H4 (cell line): ENCODE measurements at places on chromosomes 1 and 21. TPM values are rescaled to one million over a fixed set of nuclear protein-coding genes. Genes with fewer than 3 reads are reported as not detected.

DNA sequence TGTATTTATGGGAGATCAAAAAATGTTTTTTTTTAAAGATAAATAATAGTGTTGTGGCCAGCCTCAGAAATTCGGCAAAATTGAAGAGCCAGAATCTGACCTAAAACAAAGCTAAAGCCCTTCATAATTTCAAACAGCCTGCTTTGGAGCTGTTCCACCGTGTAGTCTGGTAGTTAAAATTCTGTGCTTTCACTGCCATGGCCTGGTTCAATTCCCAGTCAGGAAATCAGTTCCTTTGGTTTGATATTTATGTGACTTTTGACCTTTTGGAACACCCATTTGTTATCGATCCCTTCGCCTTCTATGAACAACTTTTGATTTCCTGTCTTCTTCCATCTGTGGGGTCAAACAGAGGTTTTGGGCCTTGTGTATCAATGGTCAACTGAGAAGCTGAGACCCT lies 179.8 kb downstream of the HFM1 start:
- no peak for DNase-seq

GRCh38 chr1:107449326-107449725 lies 308.5 kb downstream of the NTNG1 start:
- DNase-seq, result no peak

DNA sequence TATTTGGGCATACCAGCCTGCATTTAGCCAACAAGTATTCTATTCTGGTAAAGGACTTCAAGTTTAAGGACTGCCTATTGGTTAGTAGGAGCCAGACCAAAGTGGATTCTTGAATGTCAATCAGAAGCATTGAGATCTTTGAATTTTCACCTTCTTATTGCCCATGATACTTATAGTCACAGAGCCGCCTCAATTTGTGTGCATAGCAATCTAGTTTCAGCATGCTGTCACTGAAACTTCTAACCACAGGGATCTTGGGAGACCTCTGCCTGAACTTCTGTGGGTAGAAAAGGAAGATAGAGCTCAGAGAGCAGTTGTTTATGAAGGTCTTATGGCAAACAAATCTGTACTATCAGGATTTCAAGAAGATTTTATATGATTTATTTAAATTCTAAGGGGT lies 501.4 kb upstream of the USP24 start:
- DNase-seq, result peak; percentile 41

- DNase-seq, result no peak
Observed at GRCh38 chr1:191592039-191592438, 566.2 kb upstream of the RGS18 start.

DNA sequence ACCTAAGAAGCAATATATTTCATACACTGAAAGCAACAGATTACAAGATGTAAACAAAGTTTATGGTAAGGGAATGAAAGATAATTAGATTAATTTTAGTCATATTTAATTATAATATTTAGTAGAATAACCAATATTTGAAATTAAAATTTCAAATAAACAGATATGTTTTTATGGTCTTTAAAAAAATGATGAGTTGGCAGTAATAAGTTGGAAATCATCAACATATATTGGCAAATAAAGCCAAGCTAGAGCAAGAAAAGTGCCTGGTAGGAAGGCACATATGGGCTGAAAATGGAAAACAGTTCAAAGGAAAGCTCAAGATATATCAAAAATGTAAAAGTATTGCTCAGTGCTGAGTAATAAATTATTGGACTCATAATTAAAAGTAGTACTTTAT lies 1274.0 kb downstream of the AMY1C start:
- DNase-seq, result no peak

SLAMF7 gene
- total RNA-seq, result 1.8 and 2.5 TPM in 2 replicates

IQGAP3 gene
- total RNA-seq, result 9.2 and 12.7 TPM in 2 replicates

- no peak for DNase-seq
Observed at GRCh38 chr1:226990133-226990716, 50.1 kb downstream of the COQ8A start.

SLC30A10 gene
- total RNA-seq, result not detected in 2 replicates

DNA sequence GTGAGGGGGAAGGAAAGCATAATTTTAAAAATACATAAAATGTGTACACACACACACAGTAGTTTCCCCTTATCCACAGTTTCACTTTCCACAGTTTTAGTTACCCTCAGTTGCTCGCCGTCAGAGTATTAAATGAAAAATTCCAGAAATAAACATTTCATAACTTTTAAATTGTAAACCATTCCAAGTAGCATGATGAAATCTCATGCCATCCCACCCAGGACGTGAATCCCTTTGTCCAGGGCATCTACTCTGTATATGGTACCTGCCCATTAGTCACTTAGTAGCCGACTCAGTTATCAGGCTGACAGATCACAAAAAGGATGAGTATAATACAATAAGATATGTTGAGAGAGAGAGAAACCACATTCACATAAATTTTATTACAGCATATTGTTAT lies 36.2 kb downstream of the EPS15 start:
- no peak for DNase-seq

- no peak for DNase-seq
Observed at GRCh38 chr1:191096405-191096804, 618.7 kb upstream of the BRINP3 start.

ADSS2 gene
- 31.3 and 36.5 TPM in 2 replicates for total RNA-seq

GRCh38 chr1:83102630-83103071 lies 896.3 kb downstream of the TTLL7 start:
- DNase-seq, result peak; percentile 83

TPRG1L gene
- 10.9 and 11.7 TPM in 2 replicates for total RNA-seq

DNA sequence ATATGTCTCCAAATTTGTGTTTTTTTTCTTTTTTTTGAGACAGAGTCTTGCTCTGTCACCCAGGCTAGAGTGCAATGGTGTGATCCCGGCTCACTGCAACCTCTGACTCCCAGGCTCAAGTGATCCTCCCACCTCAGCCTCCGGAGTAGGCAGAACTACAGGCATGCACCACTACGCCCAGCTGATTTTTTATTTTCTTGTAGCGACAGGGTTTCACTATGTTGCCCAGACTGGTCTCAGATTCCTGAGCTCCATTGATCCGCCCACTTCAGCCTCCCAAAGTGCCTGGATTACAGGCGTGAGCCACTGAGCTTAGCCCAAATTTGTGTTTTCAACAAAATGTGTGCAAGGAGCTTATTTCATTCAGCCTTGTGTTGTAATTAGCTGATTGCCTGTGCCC lies 59.0 kb upstream of the IFFO2 start:
- DNase-seq, result no peak

LCA5L gene
- total RNA-seq, result 1.4 TPM in 2 replicates

SPRR1A gene
- not detected in 2 replicates for total RNA-seq

DENND2C gene
- total RNA-seq, result 0.39 and 0.62 TPM in 2 replicates

GRCh38 chr1:152170287-152170905 lies 11.4 kb upstream of the RPTN start:
- no peak for DNase-seq

DNA sequence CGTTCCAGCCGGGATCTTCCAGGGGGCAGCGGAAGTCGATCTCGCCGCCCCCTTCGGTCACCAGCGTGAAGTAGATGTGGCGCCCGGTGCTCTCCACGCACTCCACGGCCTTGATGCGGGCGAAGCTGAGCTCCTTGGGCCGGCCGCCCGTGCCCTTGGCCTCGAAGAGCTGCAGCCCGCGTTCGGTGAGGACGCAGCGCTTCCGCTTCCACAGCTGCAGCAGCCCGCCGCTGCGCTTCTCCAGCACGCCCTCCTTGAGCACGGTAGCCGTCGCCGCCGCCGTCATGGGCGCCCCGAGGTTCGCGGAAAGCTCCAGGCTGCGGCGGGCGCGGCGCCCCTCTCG lies 516 bp downstream of the PHLDA3 start:
- DNase-seq, result no peak

DNA sequence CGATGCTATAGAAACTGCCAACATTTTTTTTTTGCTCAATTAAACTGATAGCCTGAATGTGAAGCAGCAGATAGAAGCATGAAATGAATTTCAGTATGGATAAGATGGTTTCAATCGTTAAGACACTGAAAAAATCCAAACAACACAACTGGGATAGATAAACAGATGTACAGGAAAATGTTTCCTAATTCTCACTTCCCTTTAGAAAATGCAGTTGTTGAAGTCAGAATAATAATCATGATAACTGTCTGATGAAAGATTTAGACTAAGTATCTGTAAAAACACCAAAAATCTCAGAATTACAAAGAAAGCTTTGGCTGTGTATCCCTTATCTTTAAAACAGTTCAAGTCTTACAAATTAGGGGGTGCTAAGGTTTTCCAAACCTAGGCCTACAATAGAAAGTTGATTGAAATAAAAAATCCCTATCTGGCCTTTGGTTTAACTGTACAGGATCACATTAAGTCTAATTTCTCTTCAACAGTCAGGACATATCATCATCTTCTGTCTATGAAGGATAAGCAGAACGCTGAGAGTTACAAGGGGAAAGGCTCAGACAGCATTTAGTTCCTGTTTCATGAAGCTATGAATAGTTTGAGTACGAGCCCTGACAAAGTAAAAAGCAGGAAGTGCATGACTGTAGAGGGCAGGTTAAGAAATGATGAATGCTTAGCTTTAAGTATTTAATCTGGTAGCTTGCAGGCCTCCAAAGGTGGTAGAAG lies 203.2 kb downstream of the APP start:
- no peak for DNase-seq

GRCh38 chr1:227773558-227773957 lies 38.3 kb downstream of the SNAP47 start:
- no peak for DNase-seq

TSPAN1 gene
- 0.64 and 0.66 TPM in 2 replicates for total RNA-seq

CNST gene
- 8.6 and 10.2 TPM in 2 replicates for total RNA-seq

GRCh38 chr1:6267686-6268322 lies 6.9 kb upstream of the GPR153 start:
- no peak for DNase-seq

- DNase-seq, result no peak
Observed at GRCh38 chr1:150110116-150110515, 39.6 kb upstream of the PLEKHO1 start.

- DNase-seq, result no peak
Observed at GRCh38 chr1:155256058-155256852, 972 bp upstream of the ENTREP3 start.

TAS1R1 gene
- not detected in 2 replicates for total RNA-seq

- DNase-seq, result no peak
Observed at GRCh38 chr1:29488794-29489311, 252.5 kb downstream of the PTPRU start.

DNA sequence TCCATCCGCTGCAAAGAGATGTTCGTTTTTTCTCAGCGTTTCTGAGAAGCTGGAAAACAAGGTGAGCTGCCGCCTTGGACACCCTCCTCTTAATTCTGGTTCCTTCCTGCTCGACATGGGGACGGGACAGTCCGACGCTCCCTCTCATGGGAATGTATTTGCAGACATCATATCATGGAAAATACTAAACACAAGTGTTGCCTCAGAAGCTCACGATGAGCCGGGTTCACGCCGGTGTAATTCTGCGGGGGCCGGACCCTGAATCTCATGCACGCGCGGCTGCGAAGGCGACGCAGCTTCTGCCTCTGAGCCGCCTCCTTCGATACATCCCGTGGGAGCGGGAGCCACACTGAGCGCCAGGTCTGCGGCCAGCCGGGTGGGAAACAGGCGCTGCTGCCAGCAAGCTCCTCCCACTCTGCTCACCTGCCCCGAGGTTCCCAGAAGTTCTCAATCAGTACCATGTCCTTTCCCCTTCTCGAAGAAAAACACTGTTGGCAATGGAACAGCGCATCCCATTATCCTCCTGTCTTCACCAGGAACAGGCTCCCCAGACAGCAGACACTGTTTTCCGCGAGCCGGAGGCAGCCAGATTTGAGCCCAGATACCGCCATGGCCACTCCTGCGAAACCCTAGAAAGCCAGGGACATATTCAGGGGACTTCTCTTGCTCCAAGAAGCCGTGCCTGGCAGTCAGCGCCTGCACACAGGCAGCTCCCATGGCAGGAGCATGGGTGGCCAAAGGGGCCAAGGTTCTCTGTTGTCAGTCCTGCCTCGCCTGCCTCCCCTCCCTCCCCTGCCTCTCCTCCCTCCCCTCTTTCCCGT lies 98.0 kb downstream of the WDR4 start:
- no peak for DNase-seq

GJC2 gene
- total RNA-seq, result 0.06 TPM in 1 of 2 replicates, not detected in the other

- DNase-seq, result no peak
Observed at GRCh38 chr1:39683591-39684312, 7.5 kb downstream of the HPCAL4 start.

CLIC6 gene
- not detected in 2 replicates for total RNA-seq

- no peak for DNase-seq
Observed at GRCh38 chr1:116006486-116006964, 30.2 kb downstream of the SLC22A15 start.

GRCh38 chr1:115445090-115445489 lies 107.0 kb upstream of the NGF start:
- DNase-seq, result no peak

S100A7 gene
- not detected in 2 replicates for total RNA-seq

DNA sequence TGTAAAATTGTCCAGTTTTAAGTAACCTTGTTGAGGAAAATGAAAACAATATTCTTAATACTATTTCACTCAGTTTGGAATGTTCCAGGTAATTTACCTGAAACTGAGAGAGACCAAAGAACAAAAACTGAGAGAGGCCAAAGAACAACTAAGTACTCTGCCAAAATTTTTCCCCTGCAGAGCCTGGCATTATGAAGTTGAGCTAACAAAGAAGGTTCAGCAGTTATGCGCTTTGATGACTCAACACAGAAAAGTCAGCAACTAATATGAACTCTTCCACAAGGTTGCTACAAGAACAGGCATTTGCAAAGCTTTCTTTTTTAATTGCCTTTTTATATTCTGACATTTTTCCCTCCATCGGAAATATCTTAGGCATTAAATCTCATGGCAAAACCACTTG lies 270.9 kb downstream of the CHRM3 start:
- DNase-seq, result no peak

- DNase-seq, result peak; percentile 79
Observed at GRCh38 chr1:117657031-117657430, 51.2 kb downstream of the TENT5C start.

- peak; percentile 43 for DNase-seq
Observed at GRCh38 chr21:45417256-45417950, 12.4 kb downstream of the COL18A1 start.

DNA sequence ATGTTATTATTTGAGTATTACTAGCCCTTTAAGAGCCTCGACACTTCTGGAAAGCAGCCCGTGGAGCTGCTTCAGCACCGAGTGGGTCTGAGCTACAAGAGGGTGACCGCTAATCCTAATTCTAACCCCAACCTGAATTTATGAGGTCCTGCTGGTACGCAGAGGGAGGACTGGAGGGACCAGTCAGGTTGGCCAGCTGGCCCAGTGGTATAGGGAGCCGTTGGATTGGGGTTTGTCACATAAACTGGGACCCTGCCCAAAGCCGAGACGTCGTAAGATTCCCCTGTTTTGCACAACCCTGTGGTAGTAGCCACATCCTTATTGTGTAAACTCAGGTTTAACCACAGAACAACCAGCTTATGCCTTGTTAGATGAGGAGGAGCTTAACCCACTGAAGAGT lies 60.8 kb upstream of the F3 start:
- peak; percentile 94 for DNase-seq
